ENCODE measurements at places on chromosomes 1 and 21. TPM values are rescaled to one million over a fixed set of nuclear protein-coding genes. Genes with fewer than 3 reads are reported as not detected.

DNA sequence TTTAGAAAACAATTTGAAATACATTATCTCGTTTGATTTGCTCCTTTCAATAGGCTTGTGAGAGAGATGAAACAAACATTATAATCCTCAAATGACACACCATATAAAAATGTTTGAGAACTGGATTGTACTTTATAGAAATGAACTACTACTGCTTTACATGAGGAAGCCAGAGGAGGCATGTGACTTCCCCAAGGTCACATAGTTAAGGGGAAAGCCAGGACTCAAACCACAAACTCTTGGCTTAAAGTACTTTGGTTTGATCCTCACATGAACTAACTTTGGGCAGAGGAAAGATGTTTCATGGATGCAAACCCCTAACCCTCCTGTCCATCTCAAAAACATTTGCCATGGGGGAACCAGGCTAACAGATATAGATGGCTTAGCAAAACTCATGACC, 4.7 kb downstream of the ARHGEF11 start:
- no peaks in the 10 kb centered on the region for H3K27me3 ChIP-seq
- no peak overlapping the region for H3K27ac ChIP-seq
- no peak overlapping the region for H3K4me3 ChIP-seq
- peaks cover 5% of the 10 kb centered on the region for H3K4me1 ChIP-seq
- no peaks in the 10 kb centered on the region for H3K36me3 ChIP-seq

GRCh38 chr21:41095983-41096382, 72.0 kb upstream of the BACE2 start:
- H3K4me3 ChIP-seq = no peak overlapping the region
- H3K4me1 ChIP-seq = no peaks in the 10 kb centered on the region
- no peaks in the 10 kb centered on the region for H3K36me3 ChIP-seq
- DNase-seq = no peak

Gene CNKSR1
- total RNA-seq = 15.6 TPM

Gene CRP
- total RNA-seq = not detected

Gene SMPDL3B
- total RNA-seq = 11.3 TPM

Gene CA6
- total RNA-seq = not detected

GRCh38 chr1:213931836-213932235, 55.9 kb upstream of the PROX1 start:
- H3K4me3 ChIP-seq = no peak overlapping the region
- no peak overlapping the region for H3K27ac ChIP-seq
- H3K36me3 ChIP-seq = no peaks in the 10 kb centered on the region
- peak; percentile 46 for DNase-seq
- H3K27me3 ChIP-seq = no peaks in the 10 kb centered on the region

Gene RGS13
- not detected for total RNA-seq

Gene KRTAP20-1
- total RNA-seq = not detected

- DNase-seq = no peak
- H3K4me3 ChIP-seq = no peak overlapping the region
- H3K27me3 ChIP-seq = no peaks in the 10 kb centered on the region
- no peaks in the 10 kb centered on the region for H3K36me3 ChIP-seq
Observed at GRCh38 chr1:233972563-233972950, 68.1 kb downstream of the SLC35F3 start.

- DNase-seq = peak; percentile 55
- H3K27ac ChIP-seq = no peak overlapping the region
- H3K27me3 ChIP-seq = no peaks in the 10 kb centered on the region
- no peak overlapping the region for H3K4me3 ChIP-seq
- peaks cover 51% of the 10 kb centered on the region for H3K4me1 ChIP-seq
- H3K36me3 ChIP-seq = peaks cover 4% of the 10 kb centered on the region
Observed at GRCh38 chr1:12600880-12601633, 17.0 kb downstream of the DHRS3 start.

- DNase-seq = no peak
- H3K36me3 ChIP-seq = no peaks in the 10 kb centered on the region
- no peaks in the 10 kb centered on the region for H3K4me1 ChIP-seq
Observed at GRCh38 chr1:38332649-38333310, 286.2 kb upstream of the POU3F1 start.

Gene VAV3
- total RNA-seq = 0.57 TPM

- no peak for DNase-seq
- no peak overlapping the region for H3K4me3 ChIP-seq
- no peaks in the 10 kb centered on the region for H3K36me3 ChIP-seq
- no peak overlapping the region for H3K27ac ChIP-seq
- no peaks in the 10 kb centered on the region for H3K27me3 ChIP-seq
- H3K4me1 ChIP-seq = no peaks in the 10 kb centered on the region
Observed at GRCh38 chr1:99538618-99538956, 107.3 kb upstream of the PALMD start.

Gene GFI1
- total RNA-seq = 1.8 TPM

Gene IVL
- total RNA-seq = not detected

DNA sequence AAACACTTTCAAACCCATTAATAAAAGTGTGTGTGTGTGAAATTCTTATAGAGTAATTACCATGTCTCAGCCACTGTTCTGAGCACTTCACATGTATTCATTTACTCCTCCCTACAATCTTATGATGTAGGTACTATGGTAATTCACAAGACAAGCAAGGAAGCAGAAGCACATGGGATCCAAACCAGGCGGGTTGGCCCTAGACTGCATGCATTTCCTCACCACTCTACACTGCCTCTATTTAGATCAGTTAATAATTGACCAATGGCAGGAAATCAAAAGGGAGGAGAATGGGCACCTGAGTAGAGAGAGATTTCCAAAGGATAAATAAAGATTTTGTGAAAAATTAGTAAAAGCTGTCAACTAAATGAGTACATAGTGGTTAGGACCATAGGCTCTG, 15.7 kb downstream of the MAP3K21 start:
- DNase-seq = no peak
- H3K27ac ChIP-seq = no peak overlapping the region
- no peak overlapping the region for H3K4me3 ChIP-seq
- no peaks in the 10 kb centered on the region for H3K27me3 ChIP-seq

GRCh38 chr1:183847641-183848040, 42.7 kb downstream of the RGL1 start:
- no peak overlapping the region for H3K4me3 ChIP-seq
- peaks cover 19% of the 10 kb centered on the region for H3K4me1 ChIP-seq
- no peak for DNase-seq
- no peaks in the 10 kb centered on the region for H3K27me3 ChIP-seq
- no peaks in the 10 kb centered on the region for H3K36me3 ChIP-seq

- H3K4me3 ChIP-seq = no peak overlapping the region
- no peaks in the 10 kb centered on the region for H3K36me3 ChIP-seq
- H3K27ac ChIP-seq = no peak overlapping the region
- H3K27me3 ChIP-seq = no peaks in the 10 kb centered on the region
- no peak for DNase-seq
Observed at GRCh38 chr1:231724041-231724440, 97.5 kb downstream of the DISC1 start.

Gene GBP3
- total RNA-seq = 0.48 TPM

GRCh38 chr1:71228742-71229365, 148.0 kb upstream of the ZRANB2 start:
- DNase-seq = no peak
- H3K27ac ChIP-seq = no peak overlapping the region
- H3K4me1 ChIP-seq = no peaks in the 10 kb centered on the region
- H3K27me3 ChIP-seq = no peaks in the 10 kb centered on the region

Gene SYT6
- total RNA-seq = 0.60 TPM

DNA sequence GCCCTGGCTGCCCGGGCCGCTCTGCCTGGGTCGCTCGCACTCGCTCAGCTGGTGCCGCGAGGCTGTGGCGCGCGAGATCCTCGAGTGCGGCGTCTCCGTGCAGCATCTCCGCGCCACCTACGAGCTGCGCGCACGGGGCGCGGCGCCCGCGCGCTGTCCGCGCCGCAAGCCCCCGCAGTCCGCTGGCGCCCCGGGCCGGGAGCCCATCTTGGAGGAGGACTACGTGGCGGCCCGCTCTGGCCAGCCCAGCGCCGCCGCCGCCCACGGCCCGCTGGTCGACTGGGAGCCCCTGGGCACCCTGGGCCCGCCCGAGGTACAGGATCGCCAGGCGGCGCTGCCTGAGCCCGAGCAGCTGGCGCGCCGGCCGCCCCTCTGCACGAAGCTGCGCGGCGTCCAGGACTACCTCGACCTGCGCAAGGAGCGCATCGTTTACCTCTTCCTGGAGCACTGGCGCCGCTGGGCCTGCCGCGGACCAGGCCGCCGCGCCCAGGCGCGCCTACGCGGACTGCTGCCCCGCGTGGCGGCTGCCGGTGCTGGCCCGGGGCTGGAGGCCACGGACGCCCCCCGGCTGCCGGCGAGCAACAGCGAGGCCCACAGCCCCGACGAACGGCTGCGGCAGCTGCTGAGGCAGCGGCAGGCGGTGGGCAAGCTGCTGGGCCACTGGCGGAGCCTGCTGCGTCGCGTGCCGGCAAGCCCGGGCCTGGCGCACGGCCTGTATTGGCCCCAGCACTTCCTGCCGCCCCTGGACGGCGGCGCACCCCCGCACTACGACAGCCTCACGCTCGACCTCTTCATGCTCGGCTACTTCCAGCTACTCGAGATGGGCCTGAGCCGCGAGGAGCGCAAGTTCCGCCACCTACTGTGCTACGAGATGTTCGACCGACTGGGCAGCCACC, 10.9 kb downstream of the TNFRSF25 start:
- H3K4me3 ChIP-seq = no peak overlapping the region
- H3K36me3 ChIP-seq = no peaks in the 10 kb centered on the region
- H3K27me3 ChIP-seq = no peaks in the 10 kb centered on the region
- H3K4me1 ChIP-seq = peaks cover 7% of the 10 kb centered on the region

DNA sequence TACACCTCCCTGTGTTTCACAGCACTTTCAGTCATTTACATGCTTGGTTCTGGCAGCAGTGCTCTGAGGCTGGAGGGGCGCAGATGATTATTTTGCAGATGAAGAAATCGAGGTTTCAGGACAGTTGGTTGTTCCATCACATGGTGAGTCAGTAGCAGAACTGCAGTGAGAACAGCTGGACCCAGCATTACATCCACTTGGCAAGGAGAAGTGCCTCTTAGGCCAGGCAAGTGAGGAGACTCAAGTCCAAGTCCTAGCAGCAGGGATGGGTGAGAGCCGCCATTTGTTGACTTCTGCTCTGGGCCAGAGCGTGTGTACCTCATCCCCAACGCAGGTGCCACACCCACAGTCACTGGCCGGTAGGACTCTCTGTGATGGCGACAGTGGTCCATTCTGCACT, 26.8 kb upstream of the EPHA8 start:
- H3K27ac ChIP-seq = no peak overlapping the region
- H3K36me3 ChIP-seq = no peaks in the 10 kb centered on the region
- H3K27me3 ChIP-seq = no peaks in the 10 kb centered on the region
- no peak for DNase-seq
- no peaks in the 10 kb centered on the region for H3K4me1 ChIP-seq

GRCh38 chr1:241129207-241129960, 227.6 kb downstream of the RGS7 start:
- H3K4me3 ChIP-seq = no peak overlapping the region
- no peaks in the 10 kb centered on the region for H3K27me3 ChIP-seq
- no peak overlapping the region for H3K27ac ChIP-seq
- H3K4me1 ChIP-seq = no peaks in the 10 kb centered on the region

- H3K27me3 ChIP-seq = no peaks in the 10 kb centered on the region
- no peak overlapping the region for H3K27ac ChIP-seq
- no peaks in the 10 kb centered on the region for H3K36me3 ChIP-seq
- no peak for DNase-seq
- H3K4me3 ChIP-seq = no peak overlapping the region
Observed at GRCh38 chr1:50084389-50084788, 24.3 kb upstream of the ELAVL4 start.

DNA sequence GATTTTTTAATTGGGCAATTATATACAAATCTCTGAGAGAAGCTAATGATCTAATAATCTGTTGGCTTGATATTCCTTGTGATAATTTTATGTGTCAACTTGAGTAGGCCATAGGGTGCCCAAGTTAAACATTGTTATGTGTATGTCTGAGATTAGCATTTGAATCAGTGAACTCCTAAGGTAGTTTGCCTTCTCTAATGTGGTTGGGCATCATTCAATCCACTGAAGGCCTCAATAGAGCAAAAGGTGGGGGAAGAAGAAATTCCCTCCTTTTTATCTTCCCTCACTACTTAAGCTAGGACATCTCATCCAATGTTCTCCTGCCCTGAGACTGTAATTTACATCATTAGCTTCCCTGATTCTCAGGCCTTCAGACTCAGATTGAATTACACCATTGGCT, 394.5 kb downstream of the LMO4 start:
- H3K4me1 ChIP-seq = peaks cover 14% of the 10 kb centered on the region
- H3K4me3 ChIP-seq = no peak overlapping the region
- H3K27me3 ChIP-seq = no peaks in the 10 kb centered on the region

DNA sequence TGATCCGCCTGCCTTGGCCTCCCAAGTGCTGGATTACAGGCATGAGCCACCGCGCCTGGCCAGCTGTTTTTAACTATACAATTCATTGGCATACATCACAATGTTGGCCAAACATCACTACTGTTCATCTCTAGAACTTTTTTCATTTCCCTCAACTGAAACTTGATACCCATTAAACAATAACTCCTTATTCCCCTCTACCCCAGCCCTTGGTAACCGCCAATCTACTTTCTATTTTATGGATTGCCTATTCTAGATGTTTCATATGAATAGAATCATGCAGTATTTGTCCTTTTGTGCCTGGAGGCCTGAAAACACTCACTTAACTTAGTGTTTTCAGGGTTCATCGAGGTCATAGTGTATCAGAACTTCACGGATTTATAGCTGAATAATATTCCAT, 16.2 kb downstream of the BTF3L4 start:
- no peak overlapping the region for H3K4me3 ChIP-seq
- no peaks in the 10 kb centered on the region for H3K4me1 ChIP-seq
- H3K27me3 ChIP-seq = no peaks in the 10 kb centered on the region
- H3K36me3 ChIP-seq = no peaks in the 10 kb centered on the region

- DNase-seq = no peak
- H3K4me3 ChIP-seq = no peak overlapping the region
- no peaks in the 10 kb centered on the region for H3K27me3 ChIP-seq
- no peaks in the 10 kb centered on the region for H3K4me1 ChIP-seq
- H3K36me3 ChIP-seq = no peaks in the 10 kb centered on the region
Observed at GRCh38 chr21:19236209-19236608, 832.6 kb upstream of the TMPRSS15 start.

DNA sequence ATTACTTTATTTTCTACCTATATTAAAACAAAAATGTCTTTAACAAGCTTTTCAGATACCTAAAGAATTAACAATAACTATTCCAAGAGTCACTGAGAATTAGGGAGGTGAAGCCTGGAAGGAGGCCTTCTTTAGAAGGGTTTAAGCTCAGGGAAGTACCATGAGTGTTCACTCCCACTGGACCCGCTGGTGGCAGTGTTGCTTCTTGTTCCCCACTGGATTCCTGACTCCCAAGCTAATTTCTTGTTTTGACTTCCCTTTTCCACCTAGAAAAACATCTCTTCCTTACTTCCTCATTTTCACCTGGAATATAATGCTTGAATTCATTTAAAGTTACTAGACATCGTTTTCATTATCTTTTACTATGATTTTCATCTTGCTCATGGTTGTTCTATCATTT, 264.2 kb downstream of the HMCN1 start:
- no peak overlapping the region for H3K27ac ChIP-seq
- no peaks in the 10 kb centered on the region for H3K4me1 ChIP-seq
- DNase-seq = peak; percentile 5
- no peaks in the 10 kb centered on the region for H3K27me3 ChIP-seq
- H3K4me3 ChIP-seq = no peak overlapping the region

GRCh38 chr1:218490406-218490922, 145.3 kb downstream of the TGFB2 start:
- peaks cover 51% of the 10 kb centered on the region for H3K4me1 ChIP-seq
- H3K27ac ChIP-seq = peak overlapping the region; percentile 76
- H3K27me3 ChIP-seq = no peaks in the 10 kb centered on the region

- no peaks in the 10 kb centered on the region for H3K36me3 ChIP-seq
- no peak overlapping the region for H3K4me3 ChIP-seq
- H3K27ac ChIP-seq = no peak overlapping the region
- no peaks in the 10 kb centered on the region for H3K4me1 ChIP-seq
- no peaks in the 10 kb centered on the region for H3K27me3 ChIP-seq
Observed at GRCh38 chr1:31815307-31815645, 546 bp downstream of the SPOCD1 start.

Data from Caco-2 (cell line).